ENCODE measurements at places on chromosomes 3 and 15.

- no peak for DNase-seq
Measured at GRCh38 chr15:38972831-38973230, 408.2 kb upstream of the RASGRP1 start.

DNA sequence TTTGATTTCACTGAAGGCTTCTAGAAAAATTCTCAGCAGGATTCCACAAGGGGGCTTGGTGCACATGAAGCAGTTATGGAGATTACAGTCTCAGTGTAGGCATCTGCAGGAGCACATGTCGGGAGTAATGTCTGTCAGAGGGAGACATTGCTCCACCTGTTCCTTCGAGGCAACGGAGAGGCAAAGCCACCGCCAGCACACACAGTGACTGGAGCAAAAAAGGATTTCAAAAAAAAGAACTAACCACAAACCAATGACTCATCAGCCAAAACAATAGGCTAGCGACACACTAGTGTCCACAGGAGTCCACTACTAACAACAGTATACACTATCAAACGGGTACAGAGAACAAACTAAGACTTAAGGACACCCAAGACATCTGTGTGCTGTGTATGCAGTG, 68.9 kb downstream of the NPTN start:
- no peak for DNase-seq

- DNase-seq, result no peak
Measured at GRCh38 chr3:31445701-31446100, 87.0 kb upstream of the STT3B start.

GRCh38 chr15:27119695-27120266, 148.8 kb downstream of the GABRG3 start:
- no peak for DNase-seq

- no peak for DNase-seq
Measured at GRCh38 chr15:36330598-36330997, 248.8 kb upstream of the CDIN1 start.

DNA sequence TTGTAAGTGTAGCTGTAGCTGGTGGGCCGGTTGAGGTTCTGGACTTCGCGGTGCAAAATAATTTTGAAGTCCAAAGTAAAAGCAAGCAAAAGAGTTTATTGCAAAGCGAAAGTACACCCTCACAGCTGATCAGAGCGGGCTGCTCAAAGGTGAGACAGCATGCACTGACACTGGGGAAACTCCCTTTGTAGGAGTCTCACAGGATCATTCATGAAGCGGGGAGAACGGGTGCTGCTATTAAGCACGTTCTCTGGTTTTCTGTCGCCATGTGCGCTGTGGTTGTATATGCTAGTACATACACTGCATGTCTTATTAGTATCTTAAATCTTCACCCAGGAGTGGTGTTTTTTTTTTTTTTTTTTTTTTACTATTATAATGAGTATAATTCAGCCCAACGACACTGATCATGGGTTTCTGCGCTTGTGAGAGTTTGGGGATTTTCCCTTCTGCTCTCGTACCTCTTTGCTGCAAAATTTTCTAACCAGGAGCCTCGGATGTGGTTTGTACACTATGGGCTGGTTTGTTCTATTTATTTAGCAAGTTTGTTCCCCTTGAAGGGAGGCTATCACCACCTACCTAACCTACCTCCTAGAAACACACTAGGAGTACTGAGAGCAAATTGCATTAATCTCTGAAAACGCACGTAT, 1.4 kb upstream of the AP4E1 start:
- DNase-seq, result peak; percentile 82

DNA sequence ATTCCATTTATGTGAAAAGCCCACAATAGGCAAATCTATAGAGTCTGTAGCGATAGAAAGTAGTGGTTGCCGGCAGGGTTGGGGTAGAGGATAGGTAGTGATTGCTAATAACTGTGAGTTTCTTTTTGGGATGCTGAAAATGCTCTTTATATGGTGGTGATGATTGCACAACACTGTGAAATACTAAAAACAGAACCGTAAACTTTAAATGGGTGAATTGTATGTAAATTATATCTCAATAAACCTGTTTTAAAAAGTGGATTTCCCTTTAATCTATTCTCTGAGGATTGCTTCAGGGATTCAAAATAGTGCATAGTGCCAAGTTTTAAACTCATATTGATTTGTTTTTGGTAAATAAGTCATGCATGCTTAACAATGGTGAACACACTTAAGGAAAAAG, 140.2 kb downstream of the LPP start:
- DNase-seq, result no peak

DNA sequence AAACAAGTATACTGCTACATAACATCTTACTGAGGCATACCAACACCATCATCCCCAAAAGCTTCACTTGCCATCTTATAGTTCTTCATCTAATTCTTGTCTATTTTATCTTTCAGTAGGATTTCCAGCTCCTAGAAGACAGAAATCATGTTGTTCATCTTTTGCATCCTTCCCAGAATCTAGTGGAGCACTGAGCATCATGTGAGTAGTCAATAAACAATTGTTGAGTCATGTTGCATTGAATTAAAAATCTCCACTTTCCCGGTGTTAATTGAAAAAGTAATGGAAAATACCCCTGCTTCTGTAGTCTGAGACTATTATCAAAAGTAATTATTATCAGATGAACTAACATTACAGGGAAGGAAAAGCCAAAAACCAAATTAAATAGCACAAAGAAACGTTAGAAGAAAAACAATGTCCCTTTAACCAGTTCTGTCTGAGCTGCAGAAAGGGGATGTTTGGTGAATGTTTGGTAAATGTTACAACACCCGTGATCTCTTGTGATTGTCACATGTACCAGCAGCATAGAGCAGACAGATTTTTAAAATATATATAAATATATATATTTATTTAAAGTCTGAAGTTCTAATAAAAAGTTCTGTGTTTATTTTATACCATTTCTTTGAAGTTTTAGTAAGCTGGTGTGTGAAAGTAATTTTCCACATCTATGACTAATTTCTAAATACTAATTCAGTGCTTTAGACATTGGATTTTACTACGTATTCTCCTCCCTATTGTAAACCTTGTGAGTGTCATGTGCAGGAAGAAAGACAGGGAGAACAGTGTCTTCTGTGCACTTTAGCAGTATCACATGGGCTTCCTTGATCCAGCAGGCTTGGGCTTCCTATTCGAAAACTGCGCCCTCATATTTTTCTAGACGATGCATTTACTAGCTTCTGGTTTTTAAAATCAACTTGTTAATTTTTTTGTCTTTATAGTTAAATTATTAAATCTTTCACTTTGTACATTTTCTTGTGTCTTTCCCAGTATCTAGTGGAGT, 85.6 kb downstream of the RAP2B start:
- no peak for DNase-seq
